Lung (tissue), 17 donors: ENCODE measurements at places on chromosomes 13 and 19. TPM values are rescaled to one million over a fixed set of nuclear protein-coding genes. Genes with fewer than 3 reads are reported as not detected.
A peak's percentile ranks its signal among the peaks of the same experiment; 100 is the strongest.

The CCNE1 gene
- polyA plus RNA-seq, result 1.2 TPM

The KCNN4 gene
- 31.7 TPM for polyA plus RNA-seq

The DUXA gene
- polyA plus RNA-seq, result not detected

The TNNI3 gene
- 2.2 TPM for polyA plus RNA-seq

DNA sequence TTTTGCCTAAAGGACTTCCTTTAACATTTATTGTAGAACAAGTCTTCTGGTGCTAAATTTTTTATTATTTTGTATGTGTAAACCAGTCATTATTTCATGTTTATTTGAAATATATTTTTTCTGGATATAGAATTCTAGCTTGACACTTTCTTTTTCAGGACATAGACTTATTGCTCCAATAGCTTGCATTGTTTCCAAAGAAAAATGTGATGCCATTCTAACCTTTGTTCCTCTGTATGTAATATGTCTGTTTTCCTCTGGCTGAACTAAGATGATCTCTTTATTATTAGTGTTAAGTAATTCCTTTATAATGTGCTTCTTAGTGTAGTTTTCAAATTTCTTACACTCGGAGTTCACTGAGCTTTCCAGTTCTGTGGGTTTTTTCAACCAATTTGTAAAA lies 174.1 kb upstream of the STARD13 start:
- no peaks in the 10 kb centered on the region for H3K27me3 ChIP-seq
- no peak for DNase-seq
- H3K4me1 ChIP-seq, result no peaks in the 10 kb centered on the region
- no peaks in the 10 kb centered on the region for H3K36me3 ChIP-seq
- no peak overlapping the region for H3K4me3 ChIP-seq

DNA sequence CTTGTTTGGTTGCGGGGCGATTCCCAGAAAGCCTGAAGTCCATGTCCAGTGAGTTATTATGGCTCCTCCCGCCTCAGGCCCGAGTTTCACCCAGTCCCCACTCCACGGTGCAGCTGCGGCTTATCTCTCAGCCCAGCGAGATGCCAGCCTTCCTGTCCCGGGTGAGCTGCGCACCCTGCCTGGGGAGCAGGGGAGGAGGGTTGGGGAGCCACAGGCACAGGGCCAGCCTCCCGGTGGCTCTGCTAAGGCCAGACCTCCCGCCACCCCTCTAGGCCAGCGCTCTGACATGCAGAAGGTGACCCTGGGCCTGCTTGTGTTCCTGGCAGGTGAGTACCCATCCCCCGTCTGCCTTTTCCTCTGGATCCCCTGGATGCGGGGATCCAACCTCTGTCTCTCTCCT lies 3.5 kb downstream of the FXYD3 start:
- no peak overlapping the region for H3K4me3 ChIP-seq
- H3K27ac ChIP-seq, result no peak overlapping the region
- H3K27me3 ChIP-seq, result no peaks in the 10 kb centered on the region
- no peak for DNase-seq
- no peaks in the 10 kb centered on the region for H3K36me3 ChIP-seq
- peaks cover 25% of the 10 kb centered on the region for H3K4me1 ChIP-seq

- no peaks in the 10 kb centered on the region for H3K36me3 ChIP-seq
- peak; percentile 97 for DNase-seq
- no peaks in the 10 kb centered on the region for H3K27me3 ChIP-seq
Measured at GRCh38 chr13:44918326-44919103, 70.8 kb downstream of the NUFIP1 start.

- no peaks in the 10 kb centered on the region for H3K27me3 ChIP-seq
- no peaks in the 10 kb centered on the region for H3K4me1 ChIP-seq
- H3K27ac ChIP-seq, result no peak overlapping the region
- H3K36me3 ChIP-seq, result peaks cover 70% of the 10 kb centered on the region
Measured at GRCh38 chr19:651114-651818, 11.6 kb downstream of the FGF22 start.

- H3K36me3 ChIP-seq, result no peaks in the 10 kb centered on the region
- H3K27ac ChIP-seq, result no peak overlapping the region
- H3K27me3 ChIP-seq, result no peaks in the 10 kb centered on the region
- no peaks in the 10 kb centered on the region for H3K4me1 ChIP-seq
- DNase-seq, result no peak
Measured at GRCh38 chr13:87324558-87324957, 346.6 kb upstream of the SLITRK5 start.

GRCh38 chr13:26558987-26559386 lies 1.5 kb downstream of the WASF3 start:
- H3K27ac ChIP-seq, result no peak overlapping the region
- peaks cover 24% of the 10 kb centered on the region for H3K4me1 ChIP-seq
- peak; percentile 21 for DNase-seq
- no peaks in the 10 kb centered on the region for H3K36me3 ChIP-seq
- no peak overlapping the region for H3K4me3 ChIP-seq

- H3K36me3 ChIP-seq, result no peaks in the 10 kb centered on the region
- H3K4me1 ChIP-seq, result peaks cover 4% of the 10 kb centered on the region
- H3K4me3 ChIP-seq, result no peak overlapping the region
- H3K27ac ChIP-seq, result no peak overlapping the region
- no peaks in the 10 kb centered on the region for H3K27me3 ChIP-seq
Measured at GRCh38 chr13:24199016-24199415, 38.5 kb downstream of the SPATA13 start.

DNA sequence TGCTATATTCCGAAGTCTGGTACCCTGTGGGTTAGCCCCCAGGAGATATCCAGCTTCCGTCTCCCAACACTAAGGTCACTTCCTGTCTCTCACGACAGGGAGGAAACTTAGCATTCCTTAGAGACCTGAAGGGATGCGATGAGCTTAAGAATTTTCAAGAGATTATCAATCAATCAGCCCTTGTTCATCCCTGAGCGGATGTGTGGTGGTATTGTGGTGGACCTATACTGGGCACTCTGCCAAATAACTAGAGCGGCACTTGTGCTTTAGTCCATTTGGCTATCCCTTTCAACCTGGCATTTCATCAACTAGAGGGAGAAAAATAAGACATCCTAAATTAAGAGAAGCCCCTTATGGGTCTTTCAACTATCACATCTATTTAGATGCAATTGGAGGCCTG lies 30.9 kb upstream of the ZNF562 start:
- no peak overlapping the region for H3K4me3 ChIP-seq
- no peak overlapping the region for H3K27ac ChIP-seq
- no peaks in the 10 kb centered on the region for H3K27me3 ChIP-seq
- no peak for DNase-seq
- H3K36me3 ChIP-seq, result no peaks in the 10 kb centered on the region
- no peaks in the 10 kb centered on the region for H3K4me1 ChIP-seq

- no peaks in the 10 kb centered on the region for H3K27me3 ChIP-seq
- DNase-seq, result peak; percentile 54
- H3K4me1 ChIP-seq, result peaks cover 21% of the 10 kb centered on the region
- no peak overlapping the region for H3K4me3 ChIP-seq
- H3K27ac ChIP-seq, result no peak overlapping the region
Measured at GRCh38 chr13:113546571-113547237, 37.8 kb upstream of the TFDP1 start.

DNA sequence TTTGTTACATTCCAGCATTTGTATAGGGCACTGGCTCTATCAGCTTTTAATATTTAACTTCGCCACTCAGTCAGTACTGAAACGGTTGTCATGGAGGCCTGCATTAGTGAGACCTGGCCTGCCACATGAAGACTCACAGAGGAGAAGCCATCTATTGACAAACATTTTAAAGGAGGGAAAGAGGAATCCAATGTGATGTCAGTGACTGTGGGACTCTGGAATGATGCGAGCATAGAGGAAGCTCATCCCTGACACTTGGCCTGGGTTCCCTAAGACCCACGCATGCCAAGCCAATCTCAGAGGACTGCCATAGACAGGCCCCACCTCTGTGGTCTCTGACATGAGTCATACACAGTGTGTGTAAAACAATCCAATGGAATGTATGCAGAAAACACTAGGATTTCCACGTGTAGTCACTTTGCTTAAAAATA lies 7.9 kb upstream of the DPY19L3 start:
- no peak overlapping the region for H3K4me3 ChIP-seq
- H3K36me3 ChIP-seq, result no peaks in the 10 kb centered on the region

DNA sequence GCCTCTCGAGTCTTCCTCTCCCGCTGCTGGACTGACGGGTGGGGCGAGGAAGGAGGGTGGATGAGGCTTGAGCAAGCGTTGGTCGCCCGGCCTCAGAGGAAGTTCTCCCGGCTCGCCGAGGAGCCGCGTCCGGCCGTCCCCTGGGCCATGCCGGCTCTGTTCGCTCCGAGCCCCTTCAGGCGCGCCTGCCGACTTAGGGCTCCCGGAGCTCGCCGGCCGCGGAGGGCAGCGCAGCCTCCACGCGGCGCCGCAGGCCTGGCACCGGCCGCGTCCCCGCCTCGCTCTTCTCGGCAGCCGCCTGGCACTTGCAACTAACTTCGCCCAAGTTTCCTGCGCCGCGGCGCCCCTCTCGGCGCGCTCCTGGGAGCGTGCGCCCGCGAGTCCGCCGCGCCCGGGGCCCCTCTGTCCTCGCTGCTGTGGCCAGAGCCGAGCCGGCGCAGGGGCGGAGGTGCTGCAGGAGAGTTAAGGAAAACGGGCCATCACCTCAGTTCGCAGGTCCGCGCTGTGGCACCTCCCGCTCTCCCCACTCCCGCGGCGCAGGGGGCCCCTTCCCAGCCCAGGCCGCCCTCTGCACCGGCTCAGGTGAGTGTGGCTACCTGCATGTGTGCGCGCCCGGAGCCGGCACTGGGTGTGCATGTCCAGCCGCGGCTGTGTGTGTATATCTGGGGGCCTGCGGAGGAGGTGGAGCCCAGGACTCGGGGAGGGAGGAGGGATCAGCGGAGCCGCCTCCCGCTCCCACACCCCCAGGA lies 641 bp upstream of the SOX21 start:
- peaks cover 72% of the 10 kb centered on the region for H3K27me3 ChIP-seq
- H3K4me1 ChIP-seq, result no peaks in the 10 kb centered on the region
- DNase-seq, result peak; percentile 80
- H3K4me3 ChIP-seq, result no peak overlapping the region
- no peak overlapping the region for H3K27ac ChIP-seq
- no peaks in the 10 kb centered on the region for H3K36me3 ChIP-seq

DNA sequence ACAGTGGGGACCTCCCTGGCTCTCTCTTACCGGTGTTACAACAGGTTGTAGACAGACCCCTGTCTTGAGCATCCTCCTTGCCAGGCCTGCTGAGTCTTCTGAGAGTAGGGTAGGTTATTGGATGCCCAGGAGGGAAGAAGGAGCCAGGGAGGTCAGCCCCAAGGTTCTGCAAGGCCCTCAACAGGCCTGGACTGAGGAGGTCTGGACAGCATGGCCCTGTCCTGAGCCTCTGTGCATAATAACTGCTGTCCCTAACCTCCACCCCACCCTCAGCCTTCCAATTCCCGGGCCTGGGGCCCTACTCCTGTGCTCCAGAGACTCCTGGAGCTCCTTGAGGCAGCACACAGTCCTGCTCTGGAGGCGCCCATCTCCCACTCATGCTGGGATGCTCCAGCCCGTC lies 336 bp downstream of the CD22 start:
- H3K27ac ChIP-seq, result no peak overlapping the region
- DNase-seq, result no peak
- peaks cover 3% of the 10 kb centered on the region for H3K36me3 ChIP-seq

DNA sequence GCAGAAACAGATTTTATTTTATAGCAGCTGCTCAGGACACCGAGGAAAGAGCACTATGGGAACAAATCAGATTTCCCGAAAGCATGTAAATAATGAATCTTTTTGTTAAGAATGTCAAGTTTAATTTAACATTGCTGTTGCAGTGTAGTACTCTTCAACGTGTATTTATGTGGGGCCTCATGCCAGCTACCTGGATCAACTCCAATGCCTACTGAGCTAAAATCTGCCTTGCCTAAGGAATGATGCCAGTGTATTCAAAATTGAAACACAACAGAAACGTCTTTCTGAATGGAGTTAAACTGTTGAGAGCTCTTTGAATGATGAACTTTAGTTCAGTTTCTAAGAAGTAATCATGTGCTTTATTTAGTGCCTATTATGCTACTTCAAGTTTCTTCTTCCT lies 1379.8 kb upstream of the ATXN8OS start:
- H3K36me3 ChIP-seq, result no peaks in the 10 kb centered on the region
- H3K27ac ChIP-seq, result no peak overlapping the region
- no peaks in the 10 kb centered on the region for H3K27me3 ChIP-seq
- H3K4me3 ChIP-seq, result no peak overlapping the region
- H3K4me1 ChIP-seq, result no peaks in the 10 kb centered on the region

DNA sequence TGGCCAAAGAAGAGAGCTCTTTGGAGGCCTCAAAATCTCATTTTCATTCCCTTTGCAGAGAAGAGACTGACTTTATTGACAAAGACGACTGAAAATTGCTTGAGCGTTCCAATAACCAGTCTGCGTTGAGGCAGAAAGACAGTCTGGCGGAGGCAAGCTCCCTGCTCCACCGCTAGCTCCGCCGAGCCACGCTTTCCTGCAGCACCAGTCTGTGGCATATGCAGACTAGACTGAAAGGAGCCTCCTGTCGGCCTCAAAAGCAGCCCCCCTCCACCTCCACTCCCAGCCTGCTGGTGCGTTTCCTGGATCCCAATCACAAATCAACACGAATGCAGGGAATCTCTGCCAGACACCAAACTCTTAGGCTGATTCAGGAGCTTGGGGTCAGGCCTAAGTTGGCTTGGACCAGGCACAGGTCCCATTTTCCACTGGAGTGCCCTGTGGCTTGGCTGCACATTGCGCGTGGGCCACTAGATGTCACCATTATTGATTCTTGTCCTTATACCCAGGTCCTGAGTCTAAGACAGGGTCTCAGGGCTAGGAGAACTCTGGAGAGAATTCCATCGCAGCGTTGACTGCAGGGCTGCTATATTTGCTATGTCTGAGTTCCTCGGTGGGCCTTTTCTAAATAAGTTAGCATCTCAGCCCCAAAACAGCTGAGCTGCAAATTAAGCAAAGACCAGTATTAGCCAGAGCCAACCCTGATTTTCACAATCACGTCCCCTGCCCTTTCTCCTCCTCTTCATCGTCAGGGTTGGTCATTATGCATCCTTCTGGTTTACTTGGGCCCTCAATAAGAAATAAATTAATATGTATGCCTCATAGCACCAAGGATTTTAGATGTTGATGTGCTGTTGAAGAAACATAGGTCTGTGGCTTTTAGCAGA lies 5.2 kb upstream of the ZNF507 start:
- no peak overlapping the region for H3K4me3 ChIP-seq
- no peaks in the 10 kb centered on the region for H3K36me3 ChIP-seq
- H3K4me1 ChIP-seq, result no peaks in the 10 kb centered on the region
- DNase-seq, result peak; percentile 56
- H3K27ac ChIP-seq, result no peak overlapping the region
- no peaks in the 10 kb centered on the region for H3K27me3 ChIP-seq

DNA sequence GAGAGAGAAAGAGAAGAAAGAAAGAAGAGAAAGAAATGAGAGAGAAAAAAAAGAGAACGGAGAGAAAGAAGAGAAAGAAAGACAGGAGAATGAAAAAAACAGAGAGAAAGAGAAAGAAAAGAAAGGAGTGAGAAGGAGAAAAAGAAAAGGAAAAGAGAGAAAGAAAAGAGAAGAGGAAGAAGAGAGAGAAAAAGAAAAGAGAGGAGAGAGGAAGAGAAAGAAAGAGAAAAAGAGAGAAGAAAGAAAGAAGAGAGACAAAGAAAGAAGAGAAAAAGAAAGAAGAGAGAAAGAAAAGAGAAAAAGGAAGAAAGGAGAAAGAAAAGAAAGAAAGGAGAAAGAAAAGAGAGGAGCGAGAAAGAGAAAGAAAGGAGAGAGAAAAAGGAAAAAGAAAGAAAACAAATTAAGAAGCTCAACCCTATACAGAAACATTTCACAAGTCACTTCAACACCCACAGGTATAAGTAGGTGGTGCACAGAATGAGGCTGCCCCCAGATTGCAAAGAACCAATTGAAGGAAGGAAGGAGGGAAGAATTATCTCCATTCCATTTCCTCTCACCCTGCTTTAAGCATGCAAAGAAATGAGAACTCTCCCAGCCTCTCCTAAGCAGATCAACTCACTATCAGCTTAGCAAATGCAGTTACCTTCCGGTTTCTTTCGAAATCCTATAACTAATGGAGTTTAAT lies 98.8 kb upstream of the CACNA1A start:
- H3K27ac ChIP-seq, result no peak overlapping the region
- no peak overlapping the region for H3K4me3 ChIP-seq
- no peaks in the 10 kb centered on the region for H3K36me3 ChIP-seq
- H3K27me3 ChIP-seq, result no peaks in the 10 kb centered on the region
- H3K4me1 ChIP-seq, result no peaks in the 10 kb centered on the region
